ENCODE measurements at places on chromosomes 16 and 17. TPM values are rescaled to one million over a fixed set of nuclear protein-coding genes. Genes with fewer than 3 reads are reported as not detected.

Gene TBC1D3D
- total RNA-seq: not detected

Gene HEATR9
- not detected for total RNA-seq

Gene CCDC154
- total RNA-seq: not detected

Gene DHRS7B
- 64.1 TPM for total RNA-seq

Gene MT1G
- 117 TPM for total RNA-seq

Gene SOX9
- 40.5 TPM for total RNA-seq

Gene PDK2
- total RNA-seq: 103 TPM

Gene TBC1D3
- total RNA-seq: not detected

Gene TRIM72
- not detected for total RNA-seq

Gene HAS3
- 6.0 TPM for total RNA-seq

Gene TAC4
- not detected for total RNA-seq

Gene SOX8
- 5.0 TPM for total RNA-seq
